CD4-positive, alpha-beta T cell treated with Interleukin-2 at 100 ng/mL for 4 hours (primary cell): ENCODE measurements at places on chromosomes 11 and 22.

DNA sequence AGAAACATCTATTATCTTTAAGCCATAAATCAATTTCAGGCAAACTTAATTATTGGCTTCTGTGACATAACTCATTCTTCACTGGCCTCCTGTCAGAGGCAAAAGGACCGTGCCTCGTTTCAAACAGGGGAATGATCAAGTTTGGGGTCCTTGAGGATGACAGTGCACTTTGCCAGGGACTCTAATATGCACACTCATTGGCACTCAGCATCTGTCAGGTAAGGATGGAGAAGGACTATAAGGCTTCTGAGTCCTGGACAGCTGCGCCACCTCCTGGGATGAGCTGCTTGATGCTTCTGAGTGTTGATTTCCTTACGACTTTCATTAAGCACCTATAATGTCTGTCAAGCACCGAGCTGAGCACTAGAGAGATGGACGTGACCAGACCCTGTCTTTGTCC is 20.2 kb downstream of the BPIFC start:
- DNase-seq, result no peak

DNA sequence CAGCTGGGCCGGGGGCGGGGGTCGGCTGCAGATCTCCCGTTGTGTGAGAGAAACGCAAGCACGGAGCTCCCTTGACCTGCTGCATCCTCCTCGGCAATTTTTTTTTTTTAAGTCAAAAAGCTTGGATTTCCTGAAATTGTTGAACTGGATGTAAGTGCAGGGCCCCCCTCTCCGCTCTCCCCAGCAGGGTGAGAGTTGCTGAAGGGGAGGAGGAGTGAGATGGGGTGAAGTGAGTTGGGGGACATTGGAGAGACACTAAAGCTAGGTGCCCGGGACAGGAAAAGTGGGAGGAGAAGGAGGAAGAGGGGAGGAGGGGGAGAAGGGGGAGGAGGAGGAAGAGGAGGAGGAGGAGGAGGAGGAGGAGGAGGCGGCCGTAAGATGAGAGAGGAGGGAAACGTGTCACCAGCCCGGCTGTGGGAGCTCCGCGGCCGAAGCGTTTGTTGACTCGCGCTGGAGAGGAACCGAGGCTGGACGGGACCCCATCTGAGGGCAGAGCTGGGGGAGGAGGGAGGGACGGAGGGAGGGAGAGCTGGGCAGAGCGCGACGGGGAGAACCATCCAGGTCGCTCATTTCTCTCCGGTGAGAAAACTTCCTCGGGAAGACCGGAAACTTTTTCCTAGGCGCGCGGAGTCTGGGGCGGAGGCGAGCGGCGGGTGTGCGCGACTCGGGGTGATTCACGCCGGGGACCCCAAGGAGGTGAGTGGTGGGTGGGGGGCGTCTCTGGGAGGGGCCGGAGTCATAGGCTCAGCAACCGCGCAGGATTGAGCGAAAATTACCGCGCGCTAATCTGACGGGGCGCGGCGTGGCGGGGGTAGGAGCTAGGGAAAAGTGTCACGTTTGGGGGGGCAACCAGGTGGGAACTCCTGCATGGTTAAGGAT is 80.2 kb downstream of the PRR5L start:
- DNase-seq, result no peak

- no peak for DNase-seq
Measured at GRCh38 chr11:103636232-103636631, 400.2 kb upstream of the DDI1 start.

GRCh38 chr11:17267576-17267975 is 9.0 kb upstream of the NUCB2 start:
- no peak for DNase-seq

DNA sequence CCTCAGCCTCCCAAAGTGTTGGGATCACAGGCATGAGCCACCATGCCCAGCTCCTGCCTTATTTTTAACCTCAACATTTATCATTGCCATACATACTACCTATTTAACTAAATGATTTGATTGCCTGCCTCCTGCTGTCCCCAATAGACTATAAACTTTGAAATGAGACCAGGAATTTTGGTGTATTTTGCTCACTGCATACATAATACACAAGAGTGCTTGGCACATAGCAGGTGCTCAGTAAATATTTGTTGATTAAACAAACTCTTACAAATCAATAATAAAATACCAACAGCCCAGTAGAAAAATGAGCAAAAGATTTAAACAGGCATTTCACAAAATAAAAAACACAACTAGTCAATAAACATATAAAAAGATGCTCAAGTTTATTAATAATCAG is 49.5 kb upstream of the PHF21A start:
- DNase-seq, result no peak
